Pancreas (tissue), 10 donors: ENCODE measurements at places on chromosomes 6 and 20. TPM values are rescaled to one million over a fixed set of nuclear protein-coding genes. Genes with fewer than 3 reads are reported as not detected.

GRCh38 chr6:168837254-168838036, 396.5 kb downstream of the SMOC2 start:
- no peak for DNase-seq

- no peak for DNase-seq
These were observed 14.6 kb upstream of the IFT52 start for GRCh38 chr20:43576108-43576507.

- no peak for DNase-seq
These were observed 14.7 kb downstream of the FKBP1A start for GRCh38 chr20:1377984-1378734.

- no peak for DNase-seq
These were observed 35.0 kb downstream of the SESN1 start for GRCh38 chr6:109059571-109060021.

GRCh38 chr20:46936415-46937156, 41.9 kb downstream of the EYA2 start:
- no peak for DNase-seq

DNA sequence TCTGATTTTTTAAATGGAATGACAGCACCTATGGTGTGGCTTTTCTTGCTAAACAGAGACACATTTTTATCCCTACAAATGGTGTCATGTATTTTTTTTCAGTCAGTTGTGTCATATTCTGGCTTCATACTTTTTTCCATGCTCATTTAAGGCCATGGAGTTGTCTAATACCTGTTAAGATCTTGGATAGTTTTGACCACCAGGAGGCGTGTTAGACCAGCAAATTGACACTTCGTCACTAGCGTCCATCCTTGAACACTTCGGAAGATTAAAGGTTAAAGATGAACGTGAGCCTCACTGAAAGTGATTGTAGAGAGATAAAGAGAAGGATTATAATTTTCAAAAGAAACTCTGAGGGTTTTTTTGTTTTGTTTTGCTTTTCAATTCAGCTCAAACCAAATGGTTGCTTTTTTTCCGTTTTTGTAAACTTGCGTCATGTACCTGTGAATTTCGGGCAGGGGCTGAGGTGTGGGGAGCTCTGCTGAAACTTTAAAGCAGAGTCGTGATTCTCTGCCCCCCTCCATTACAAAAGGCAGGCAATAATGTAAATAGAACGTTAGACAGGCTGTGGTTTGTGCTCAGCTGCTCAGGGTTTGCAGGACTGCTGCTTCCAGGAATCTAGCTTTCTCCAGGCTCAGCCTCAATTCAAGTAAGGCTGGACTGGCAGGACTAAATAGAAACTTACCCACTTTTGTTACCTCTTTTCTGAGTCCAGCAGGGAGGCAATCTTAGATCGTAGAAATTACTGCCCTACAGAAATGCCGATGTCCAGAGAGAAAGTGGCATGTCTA, 245.1 kb downstream of the FOXA2 start:
- no peak for DNase-seq

DNA sequence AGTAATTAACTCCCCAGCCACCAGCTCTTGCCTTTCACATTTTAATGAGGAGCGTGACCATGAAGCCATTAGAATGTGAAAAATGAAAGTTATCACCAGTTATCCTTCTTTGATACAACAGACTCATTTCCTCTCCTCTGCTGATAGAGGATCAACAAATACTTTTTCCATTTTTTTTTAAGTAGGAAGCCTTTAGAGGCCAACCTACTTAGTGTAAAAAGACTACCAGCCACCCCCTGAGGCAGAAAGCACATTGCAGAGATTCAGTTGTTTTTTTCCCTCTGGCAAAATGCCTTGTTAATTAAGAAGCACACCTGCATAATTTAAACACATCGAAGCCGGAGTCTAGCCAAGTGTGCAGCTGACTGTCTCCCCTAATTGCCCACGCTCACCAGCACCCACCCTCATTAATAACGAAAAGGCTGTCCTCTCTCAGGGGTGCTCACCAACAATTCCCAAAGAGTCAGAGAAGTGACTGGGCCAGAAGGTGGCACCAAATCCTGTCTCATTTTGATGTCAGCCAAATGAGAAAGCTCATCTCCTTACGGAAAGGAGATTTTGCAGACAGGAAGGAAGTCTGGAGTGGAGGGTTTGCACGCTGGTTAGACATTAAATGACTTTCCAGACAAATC, 60.9 kb upstream of the MC3R start:
- no peak for DNase-seq

DNA sequence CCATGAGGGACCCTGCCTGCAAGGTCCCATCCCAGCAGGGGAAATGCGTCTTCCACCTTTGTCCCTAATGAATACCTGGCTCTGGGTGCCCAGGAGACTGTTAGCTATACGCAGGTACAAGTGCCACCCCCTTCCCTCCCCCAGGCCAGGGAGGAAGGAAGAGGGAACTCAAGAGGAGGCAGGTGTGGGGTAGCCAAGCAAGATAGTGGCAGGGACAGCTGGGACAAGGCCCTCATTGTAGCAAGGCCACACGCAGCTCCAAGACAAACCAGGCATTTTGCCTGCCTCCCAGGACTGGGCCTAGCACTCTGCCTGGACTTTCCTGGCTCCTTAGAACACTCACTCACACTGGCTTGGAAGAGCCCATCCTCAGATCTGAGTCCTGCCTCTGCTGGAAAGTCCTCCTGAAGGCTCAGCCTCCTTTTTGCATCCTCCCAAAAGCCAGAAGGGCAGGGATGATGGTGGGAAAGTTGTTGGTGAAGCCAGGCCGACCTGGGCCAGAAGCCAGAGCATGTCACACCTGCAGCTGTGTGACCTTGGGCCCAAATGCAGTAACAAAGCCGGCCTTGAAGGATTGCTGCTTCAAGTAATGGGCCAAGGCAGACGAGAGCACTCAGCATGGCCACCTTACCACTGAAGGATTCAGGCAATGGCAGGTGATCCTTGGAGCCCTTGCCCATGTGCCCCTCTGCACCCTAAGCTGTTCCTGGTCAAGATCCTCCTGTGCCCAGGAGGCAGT, 27.7 kb downstream of the SNPH start:
- DNase-seq: peak; percentile 39

- no peak for DNase-seq
These were observed 2.2 kb upstream of the C6orf136 start for GRCh38 chr6:30644769-30645168.

DNA sequence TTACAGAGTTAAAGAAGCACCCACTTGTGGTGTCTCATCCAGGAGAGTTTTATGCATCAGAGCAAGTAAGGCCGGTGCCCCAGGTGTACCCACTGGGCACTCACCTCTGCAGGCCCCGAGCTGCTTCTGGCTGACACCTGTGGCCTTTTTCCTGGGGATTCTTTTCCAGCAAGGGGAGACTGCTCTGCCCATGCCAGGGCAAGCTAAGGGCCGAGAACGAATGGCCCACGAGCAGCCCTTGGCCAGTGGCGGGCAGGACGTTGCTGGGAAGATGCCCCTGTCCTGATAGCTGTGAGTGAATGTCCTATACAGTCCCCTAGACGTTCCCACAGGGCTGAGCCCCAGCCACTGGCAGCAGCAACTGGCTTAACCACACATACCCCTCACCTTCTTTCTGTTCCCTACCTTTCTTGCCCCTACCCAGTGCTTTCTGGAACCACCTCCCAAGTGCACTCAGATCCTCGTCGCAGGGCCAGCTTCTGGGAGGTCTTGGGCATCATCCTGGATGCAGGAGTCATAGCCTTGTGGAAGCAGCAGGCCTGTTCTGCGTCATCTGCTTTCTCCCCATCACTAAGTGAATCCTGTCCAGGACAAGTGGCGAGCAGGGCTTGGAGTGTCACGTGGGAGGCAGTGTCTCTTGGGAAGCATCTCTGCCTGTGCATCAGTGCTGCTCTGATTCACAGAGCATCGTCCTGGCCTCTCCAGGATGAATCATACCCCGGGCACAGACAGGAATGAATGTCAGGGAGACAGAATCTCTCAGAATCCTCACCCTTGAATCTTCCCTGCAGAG, 32.5 kb downstream of the SYNDIG1 start:
- DNase-seq: no peak

DNA sequence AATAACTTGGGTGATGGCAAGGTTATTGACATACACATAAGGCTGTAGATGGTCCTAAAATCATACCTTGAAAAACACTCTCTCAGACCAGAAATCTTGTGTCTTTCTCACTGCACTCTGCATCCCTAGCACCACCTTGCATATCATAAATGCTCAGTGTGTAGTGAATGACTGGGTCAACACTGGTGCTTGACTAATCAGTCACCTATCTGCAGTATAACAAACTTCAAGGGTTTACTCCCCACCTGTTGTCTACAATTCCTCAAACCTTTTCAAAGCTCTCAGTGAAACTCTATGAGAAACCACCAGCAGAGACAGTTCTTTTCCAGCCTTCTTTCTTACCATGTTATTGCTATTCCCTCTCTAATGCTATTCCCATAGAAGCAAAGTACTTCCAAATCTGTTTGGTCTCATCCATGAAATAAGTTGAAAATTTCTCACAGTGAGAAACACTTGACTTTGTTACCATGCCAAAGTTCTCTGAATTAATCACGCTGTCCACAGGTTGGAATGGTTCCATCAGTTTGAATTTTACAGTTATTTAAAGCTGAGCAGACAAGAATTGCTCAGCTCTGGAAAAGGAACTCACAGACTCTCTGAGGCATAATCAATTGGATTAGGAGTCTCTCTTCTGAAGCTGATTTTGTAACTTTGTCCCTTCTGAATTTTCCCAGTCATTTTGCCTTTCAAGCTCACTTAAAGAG, 104.8 kb upstream of the EYA4 start:
- DNase-seq: no peak

DNA sequence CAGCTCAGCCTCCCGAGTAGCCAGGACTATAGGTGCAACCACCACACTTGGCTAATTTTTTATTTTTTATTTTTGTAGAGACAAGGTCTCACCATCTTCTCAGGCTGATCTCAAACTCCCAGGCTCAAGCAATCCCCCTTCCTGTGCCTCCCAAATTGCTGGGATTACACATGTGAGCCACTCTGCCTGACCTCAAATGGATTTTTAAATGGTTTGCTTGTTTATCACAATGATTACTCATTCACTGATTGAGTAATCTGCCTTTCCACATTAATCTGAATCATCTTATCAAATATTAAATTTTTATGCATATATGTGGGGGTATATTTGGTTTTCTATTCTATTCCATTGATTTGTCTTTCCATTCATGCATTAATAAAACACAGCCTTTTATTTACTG, 9.4 kb upstream of the KHDC1L start:
- no peak for DNase-seq

GRCh38 chr6:5123296-5124143, 38.4 kb downstream of the PPP1R3G start:
- no peak for DNase-seq

DNA sequence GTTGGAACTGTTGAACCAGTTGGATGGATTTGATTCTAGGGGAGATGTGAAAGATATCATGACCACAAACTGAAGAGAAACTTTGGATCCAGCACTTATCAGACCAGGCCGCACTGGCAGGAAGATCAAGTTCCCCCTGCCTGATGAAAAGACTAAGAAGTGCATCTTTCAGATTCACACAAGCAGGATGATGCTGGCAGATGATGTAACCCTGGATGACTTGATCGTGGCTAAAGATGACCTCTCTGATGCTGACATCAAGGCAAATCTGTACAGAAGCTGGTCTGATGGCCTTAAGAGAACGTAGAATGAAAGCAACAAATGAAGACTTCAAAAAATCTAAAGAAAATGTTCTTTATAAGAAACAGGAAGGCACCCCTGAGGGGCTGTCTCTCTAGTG, 72.8 kb upstream of the CDYL start:
- no peak for DNase-seq

DNA sequence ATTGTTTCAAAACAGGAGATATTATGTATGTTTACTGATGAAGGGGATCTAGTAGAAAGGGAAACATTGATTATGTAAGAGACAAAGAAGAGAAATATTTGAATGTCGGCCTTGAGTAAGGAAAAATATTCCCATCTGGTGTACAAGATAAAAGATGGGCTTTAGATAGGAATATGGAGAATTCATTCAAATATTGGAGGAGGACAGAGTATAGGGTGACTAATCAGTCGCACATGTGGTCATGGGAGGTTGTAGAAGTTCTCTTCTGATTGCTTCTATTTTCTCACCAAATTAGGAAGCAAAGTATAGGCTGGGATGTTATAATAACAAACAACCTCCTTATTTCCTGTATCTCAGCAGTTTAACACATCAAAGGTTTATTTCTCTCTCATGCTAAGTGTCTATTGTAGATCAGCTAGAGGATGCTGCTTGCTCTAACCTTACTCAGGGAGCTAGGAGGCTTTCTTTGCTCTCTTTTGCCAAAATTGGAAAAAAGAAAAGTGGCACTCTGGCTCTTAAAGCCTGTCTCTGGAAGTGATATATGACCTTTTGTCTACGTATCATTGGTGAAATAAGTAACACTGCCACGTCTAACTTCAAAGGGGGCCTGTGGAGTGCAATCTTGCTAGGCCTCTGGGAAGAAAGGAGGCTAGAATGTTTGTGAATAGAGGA, 1.2 kb upstream of the HDDC2 start:
- DNase-seq: no peak

DNA sequence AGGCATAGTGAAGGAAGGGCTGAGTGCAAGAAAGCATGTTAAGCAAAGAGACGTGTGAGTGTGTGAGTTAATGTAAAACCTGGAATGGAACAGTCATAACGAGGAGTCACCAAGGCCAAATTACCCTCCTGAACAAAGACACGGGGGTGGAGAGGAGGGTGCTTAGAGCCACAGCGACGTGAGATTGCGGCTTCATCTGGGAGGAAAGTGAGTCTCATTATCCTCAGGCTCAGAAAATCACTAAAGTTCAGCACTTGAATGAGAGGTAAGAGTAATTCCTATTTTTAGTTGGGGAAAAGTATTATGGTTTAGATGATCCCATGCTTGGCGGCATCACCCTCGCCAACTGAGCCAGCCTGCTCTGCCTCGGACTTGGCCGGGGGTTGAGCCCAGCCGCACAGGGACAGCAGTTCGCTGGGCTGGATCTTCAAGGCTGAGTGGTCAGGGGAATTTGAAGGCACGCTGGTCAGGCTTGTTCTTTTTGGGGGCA, 136.6 kb downstream of the DTNBP1 start:
- DNase-seq: no peak

DNA sequence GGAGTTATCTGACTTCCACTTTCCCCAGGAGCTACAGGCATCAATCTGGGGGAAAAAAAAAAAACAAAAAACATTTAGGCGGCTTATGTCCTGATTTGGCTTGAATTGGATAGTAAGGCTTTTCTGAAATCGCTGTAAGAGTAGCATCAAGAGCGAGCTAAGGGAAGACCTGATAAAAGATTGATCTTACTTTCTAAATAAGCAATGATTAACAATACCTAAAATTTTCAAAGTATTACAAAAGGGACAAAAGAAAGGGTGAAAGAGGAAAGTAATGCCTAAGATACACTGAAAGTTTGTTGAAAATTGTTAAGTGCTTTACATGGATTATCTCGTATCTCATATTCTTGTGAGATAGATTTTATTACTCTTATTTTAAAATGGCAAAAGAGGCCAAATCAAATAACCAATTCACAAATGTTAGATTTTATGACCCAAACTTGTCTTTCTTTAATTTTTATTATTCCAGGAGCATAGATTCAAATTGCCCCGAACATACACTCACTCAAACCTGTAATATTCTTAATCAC, 106.4 kb upstream of the PRSS16 start:
- DNase-seq: no peak

- no peak for DNase-seq
These were observed 21.3 kb upstream of the CST3 start for GRCh38 chr20:23658989-23659609.

The RNF5 gene
- total RNA-seq: 20.1 TPM

The GSTA2 gene
- 47.6 TPM for total RNA-seq

The ZDHHC14 gene
- 3.1 TPM for total RNA-seq

The ANKRD66 gene
- total RNA-seq: not detected

The SLC39A7 gene
- total RNA-seq: 58.2 TPM

The SPATA2 gene
- 4.4 TPM for total RNA-seq

The COL21A1 gene
- 1.0 TPM for total RNA-seq

The SLC22A2 gene
- total RNA-seq: not detected

The LY6G6D gene
- not detected for total RNA-seq

The CBLN4 gene
- not detected for total RNA-seq

The CALHM6 gene
- total RNA-seq: 0.98 TPM

The MRPL2 gene
- total RNA-seq: 23.6 TPM
